ENCODE measurements at places on chromosomes 7 and 10. TPM values are rescaled to one million over a fixed set of nuclear protein-coding genes. Genes with fewer than 3 reads are reported as not detected.
A peak's percentile ranks its signal among the peaks of the same experiment; 100 is the strongest.

DNA sequence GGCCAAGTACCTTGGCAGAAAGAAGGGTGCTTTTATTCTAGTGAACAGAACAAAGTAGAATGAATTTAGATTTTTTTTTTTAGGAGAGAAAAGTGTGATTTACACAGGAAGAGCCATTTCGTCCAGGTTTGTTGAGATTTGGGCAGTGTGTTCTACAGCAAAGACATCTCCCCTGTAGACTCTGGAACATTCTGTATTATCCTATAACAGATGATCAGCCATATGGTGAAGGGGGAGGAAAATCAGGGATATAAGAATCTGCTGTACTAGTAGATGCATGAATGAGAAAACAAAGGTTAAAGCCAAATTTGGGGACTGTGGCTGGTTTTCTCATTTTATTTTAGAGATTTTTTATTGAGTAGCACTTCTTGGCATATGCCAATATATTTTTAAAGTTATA is 453.7 kb upstream of the LRRTM3 start:
- ATAC-seq, result no peak

- ATAC-seq, result no peak
These were observed 18.0 kb downstream of the ELMO1 start for GRCh38 chr7:37430640-37431039.

GRCh38 chr7:73966062-73966940 is 61.7 kb upstream of the ELN start:
- ATAC-seq, result peak; percentile 55

- ATAC-seq, result peak; percentile 71
These were observed 74.8 kb upstream of the HDAC9 start for GRCh38 chr7:18420748-18421147.

AKR1C8 gene
- not detected for total RNA-seq

DNA sequence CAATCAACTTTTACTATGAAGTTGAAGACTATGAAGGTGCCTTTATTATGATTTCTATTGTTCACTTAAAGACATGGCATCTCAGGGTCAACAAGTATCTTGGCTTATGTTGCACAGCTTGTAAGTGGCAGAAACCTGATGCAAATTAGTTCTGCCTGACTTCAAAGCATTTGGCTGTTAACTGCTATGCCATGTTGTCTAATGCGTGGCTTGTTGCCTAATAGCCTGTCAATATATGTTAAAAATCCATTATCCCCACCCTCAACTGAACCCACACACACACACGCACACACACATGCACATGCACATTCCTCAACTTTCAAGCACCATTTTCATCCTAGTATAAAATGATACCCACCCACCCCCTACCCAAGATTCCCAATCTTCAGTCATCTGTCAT is 217.1 kb downstream of the NRG3 start:
- no peak for ATAC-seq

- ATAC-seq, result no peak
These were observed 199.6 kb upstream of the CELF2 start for GRCh38 chr10:10818082-10818481.

MET gene
- total RNA-seq, result 10.4 TPM

GRCh38 chr10:132145002-132145401 is 41.7 kb upstream of the DPYSL4 start:
- ATAC-seq, result no peak

DNA sequence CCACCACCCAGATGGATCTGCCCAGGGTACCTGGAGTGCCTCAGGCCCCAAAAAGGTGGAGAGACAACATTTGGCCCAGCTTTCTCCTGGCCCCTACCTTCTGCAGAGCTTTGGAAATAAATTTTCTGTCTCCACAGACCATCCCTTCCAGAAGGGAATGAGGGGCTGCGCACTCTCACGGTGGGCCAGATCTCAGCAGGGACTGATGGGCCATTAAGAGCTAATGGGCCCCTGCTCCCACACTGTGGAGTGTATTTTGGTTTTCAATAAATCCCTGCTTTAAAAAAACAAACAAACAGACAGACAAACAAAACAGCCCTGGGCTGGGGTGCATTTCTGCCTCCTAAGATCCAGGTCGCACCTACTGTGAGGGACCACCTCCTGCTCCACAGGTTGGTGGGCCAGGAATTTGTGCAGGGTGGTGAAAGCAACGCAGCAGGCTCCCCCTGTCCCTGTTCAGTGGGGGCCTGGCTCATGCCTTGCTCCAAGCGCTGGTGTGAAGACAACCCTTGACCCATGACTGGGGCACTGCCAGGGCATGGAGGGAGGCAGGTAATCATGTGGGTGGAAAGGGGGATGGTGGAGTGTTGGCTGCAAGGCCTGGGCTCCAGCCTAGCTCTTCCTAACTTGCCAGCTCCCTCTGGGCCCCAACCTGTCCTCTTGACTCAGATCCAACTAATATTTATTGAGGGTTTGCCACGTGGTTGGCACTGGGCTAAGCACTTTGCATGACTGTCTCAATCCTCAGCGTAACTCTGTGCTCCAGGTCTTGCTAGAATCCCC is 88.5 kb downstream of the COL13A1 start:
- ATAC-seq, result peak; percentile 49

GRCh38 chr7:17362439-17363105 is 64.1 kb downstream of the AHR start:
- no peak for ATAC-seq

SPDYE3 gene
- total RNA-seq, result not detected

DNA sequence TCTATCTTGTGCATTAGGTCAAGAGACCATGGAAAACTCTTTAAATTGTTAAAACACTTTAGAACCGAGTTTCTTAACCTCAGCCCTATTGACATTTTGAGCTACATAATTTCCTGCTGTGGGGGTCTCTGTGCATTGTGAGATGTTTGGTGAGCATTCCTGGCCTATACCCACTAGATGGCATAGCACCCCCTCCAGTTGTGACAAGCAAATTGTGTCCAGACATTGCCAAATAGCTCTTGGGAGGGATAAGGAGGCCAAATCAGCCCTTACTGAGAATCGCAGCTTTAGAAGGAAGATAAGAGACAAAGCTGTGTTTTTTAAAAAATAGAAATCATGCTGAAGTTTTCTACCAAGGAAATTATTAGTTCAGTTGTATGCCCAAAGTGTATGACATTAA is 1158.5 kb upstream of the C7orf33 start:
- ATAC-seq, result no peak

SLC16A9 gene
- 14.3 TPM for total RNA-seq

DNA sequence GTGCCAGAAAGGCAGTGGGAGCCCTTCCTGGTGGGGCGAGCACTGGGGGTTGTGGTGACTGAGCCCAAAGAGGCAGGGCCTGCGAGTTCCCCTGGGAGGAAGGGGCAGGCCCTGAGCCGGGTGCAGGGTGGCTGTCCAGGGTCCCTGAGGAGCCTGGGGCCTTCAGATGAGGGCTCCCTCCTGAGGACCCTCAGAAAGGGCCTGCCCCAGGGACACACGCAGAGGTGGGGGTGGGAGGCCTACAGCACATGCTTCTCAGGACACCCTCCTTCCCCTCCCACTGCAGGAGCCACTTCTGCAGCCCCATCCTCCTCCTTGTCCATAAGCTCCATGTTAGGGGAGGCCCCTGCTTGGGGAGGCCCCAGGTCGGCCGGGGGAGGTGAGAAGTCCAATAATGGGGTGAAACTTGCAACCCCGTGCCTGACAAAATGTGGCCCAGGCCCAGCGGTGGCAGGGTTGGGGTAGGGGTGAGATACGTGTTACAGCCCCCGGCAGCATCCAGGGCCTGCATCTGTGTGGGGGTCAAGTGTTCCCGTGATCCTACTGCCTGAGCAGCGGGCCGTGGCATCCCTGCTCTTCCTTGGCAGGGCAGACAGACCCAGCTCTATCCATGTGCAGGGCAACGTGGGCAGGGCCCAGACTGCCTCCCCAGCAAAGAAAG is 31.8 kb upstream of the RET start:
- ATAC-seq, result no peak

LRRC4 gene
- 16.7 TPM for total RNA-seq

DNA sequence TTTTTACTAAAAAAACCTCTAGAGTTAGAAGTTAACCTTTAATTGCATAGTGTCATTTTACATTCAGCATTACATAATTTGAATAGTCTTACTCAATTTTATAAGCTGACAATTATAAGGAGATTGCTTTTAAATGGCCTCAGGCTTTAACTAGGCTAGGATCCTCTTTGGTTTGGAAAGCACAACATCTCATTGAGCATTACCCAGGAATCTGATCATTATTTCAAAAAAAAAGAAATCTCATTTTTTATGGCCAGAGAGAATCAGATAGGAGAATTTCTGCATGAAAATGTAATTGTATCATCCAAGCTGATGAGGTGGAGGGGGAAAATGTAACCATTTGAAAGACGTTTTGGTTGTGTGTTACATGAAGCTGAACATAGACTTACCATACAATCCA is 324.9 kb upstream of the POT1 start:
- ATAC-seq, result no peak

PDLIM1 gene
- 144 TPM for total RNA-seq

- no peak for ATAC-seq
These were observed 87.2 kb upstream of the A1CF start for GRCh38 chr10:50972591-50972990.

ANKRD30A gene
- total RNA-seq, result not detected

NEUROD6 gene
- not detected for total RNA-seq

UNC5B gene
- total RNA-seq, result 37.0 TPM

- no peak for ATAC-seq
These were observed 26.4 kb upstream of the ADO start for GRCh38 chr10:62778125-62778524.

- no peak for ATAC-seq
These were observed 20.2 kb upstream of the RPA3 start for GRCh38 chr7:7738622-7739021.

DNA sequence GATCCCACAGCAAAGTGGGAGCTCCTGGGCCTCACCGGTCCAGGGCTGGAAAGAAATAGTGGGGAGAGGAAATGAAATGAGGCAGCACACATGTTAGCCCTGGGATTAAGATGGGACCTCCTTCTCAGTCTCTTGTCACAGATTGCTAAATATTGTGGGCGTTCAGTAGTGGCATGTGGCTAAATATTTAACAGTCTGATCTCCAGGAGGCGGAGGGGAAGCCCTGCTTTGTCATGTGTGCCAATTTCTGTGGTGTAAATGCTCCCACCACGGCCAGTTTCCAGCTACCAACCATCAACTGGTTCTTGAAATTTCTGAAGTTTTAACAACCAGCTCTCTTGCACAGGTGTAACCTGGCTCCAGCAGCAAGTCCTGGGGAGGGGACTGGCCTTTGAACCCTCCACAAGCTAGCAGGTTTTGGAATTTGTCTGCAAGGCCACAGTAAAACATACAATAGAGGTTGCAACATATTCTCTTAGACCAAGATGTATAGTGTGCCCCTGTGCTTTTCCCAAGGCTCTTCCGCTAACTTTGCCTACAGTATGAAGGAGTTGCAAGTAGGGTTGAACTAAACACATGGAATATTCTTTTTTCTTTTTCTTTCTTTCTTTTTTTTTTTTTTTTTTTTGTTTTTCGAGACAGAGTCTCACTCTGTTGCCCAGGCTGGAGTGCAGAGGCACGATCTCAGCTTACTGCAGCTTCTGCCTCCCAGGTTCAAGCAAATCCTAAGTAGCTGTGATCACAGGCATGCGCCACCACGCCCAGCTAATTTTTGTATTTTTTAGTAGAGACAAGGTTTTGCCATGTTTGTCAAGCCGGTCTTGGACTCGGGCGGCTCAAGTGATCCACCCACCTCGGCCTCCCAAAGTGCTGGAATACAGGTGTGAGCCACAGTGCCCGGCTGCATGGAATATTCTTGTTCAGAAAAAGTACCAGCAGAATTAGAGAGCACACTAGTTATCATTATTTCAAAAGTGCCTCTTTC is 103.1 kb upstream of the PCBD1 start:
- ATAC-seq, result no peak

DNA sequence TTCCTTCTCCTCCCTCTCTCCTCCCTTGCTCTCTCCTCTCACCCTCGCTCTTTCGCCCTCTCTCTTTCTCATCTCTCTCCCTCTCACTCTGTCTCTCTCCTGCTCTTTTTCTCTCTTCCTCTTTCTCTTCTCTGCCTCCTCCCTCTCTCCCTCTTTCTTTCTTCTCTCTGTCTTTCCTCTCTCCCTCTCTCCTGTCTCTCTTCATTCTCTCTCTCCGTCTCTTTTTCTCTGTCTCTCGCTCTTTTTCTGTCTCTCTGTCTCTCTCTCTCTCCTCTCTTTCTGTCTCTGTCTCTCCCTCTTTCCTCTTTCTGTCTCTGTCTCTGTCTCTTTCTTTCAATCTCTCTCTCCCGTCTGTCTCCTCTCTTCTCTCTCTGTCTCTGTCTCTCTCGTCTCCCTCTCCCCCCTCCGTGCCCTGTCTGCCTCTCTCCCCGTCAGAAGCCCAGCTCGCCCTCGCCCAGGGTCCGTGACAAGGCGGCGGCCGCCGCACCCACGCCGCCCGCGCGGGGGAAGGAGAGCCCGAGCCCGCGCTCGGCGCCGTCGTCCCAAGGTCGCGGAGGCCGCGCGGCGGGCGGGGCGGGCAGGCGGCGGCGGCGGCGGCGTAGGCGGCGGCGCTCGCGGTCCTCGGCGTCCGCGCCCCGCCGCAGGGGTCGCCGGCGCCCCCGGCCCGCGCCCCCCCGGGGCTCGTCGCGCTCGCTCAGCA is 21.3 kb upstream of the HSPB1 start:
- ATAC-seq, result no peak

WEE2 gene
- total RNA-seq, result not detected

DNA sequence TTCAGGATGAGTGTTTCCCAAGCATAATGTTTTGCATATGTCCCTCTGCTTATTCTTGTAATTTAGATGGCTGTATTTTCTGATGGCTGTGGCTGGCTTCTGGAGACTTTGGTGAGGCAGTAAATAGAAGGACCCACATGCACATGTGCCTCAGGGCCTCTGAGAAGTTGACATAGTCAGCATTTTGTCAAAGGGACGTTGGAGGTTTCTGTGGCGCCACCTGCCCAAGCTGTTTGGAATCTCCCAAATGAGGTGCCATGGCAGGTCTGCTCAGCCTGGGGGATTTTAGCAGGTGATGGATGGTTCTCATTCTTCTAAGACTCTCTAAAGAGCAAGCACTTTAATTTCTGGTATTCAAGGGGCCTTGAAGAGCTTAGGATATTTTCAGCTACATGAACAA is 29.8 kb downstream of the C10orf120 start:
- no peak for ATAC-seq

DNA sequence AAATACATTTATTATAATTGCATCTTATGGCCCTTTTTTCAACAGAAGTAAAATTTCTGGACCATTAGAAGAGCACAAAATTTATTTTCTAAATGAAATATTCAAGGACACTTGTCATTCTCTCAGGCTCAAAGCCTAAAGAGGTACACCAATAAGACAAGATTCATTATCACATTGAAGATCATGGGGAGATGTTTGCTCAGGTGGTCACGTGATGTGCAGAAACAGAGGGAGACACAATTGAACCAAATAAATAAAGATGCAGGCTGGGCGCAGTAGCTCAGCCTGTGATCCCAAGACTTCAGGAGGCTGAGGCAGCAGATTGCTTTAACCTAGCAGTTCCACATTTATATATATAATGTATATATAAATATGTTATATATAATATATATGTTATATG is 53.2 kb upstream of the TMEM254 start:
- no peak for ATAC-seq

DNA sequence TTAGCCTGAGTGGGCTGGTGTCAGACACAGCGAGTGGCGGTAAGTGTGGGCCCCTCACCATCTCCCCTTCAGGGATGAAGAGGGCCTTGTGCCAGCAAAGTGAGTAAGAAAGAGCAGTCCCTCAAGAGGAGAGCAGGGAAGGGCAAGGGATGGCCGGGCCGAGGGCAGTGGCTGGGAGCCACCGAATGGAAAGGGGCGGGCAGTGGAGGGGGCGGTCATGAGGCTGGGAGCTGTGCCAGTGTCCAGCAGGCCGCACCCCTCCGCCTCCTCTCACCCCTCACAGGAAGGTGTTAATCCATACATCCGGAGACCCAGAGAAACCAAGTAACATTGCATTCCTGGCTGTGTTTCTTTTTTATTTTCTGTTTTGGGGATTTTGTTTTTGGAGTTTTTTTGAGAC is 28.6 kb upstream of the RASGEF1A start:
- peak; percentile 23 for ATAC-seq

Measured in esophagus mucosa (tissue), 1 donor.